ENCODE measurements at places on chromosomes 7 and 10. TPM values are rescaled to one million over a fixed set of nuclear protein-coding genes. Genes with fewer than 3 reads are reported as not detected.

DNA sequence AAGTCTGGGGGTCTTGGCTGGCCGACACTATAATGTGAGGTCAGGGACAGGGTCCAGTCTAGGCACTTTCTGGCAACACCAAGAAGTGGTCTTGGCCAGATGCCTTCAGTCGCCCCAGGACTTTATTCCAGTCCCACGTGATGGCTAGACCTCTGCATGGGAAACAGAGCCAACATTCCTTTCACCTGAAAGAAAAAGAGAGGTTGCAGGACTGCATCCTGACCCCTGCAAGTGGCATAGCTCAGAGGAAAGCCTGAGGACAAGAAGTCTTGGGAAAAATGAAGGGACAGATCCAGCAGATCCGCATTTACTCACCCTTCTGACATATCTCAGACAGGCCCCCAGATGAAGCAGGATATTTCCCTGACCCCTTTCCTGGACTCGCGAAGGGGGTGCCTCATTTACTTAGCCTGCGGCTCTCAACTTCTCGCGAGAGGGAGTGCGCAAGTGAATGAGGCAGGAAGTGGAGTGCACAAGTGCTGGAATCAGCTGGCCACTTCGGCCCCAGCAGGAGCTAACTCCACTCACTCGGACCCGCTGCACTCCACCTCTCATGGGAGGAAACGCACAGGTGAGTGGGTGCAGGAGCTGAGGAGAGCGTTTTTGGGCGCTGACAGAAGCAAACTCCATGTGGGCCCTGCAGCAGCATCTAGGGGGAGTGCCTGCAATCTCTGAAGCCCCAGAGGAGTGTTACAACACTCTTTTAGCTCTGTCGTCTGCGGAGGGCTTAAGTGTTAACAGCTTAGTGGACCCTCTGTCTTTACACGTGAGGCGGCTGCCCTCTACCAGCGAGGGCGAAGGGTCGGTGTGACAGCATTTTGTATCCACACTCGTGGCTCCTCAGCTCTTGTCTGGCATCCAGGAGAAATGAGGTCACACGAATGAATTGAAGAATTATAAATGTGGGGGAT, 916.2 kb upstream of the GHITM start:
- no peak overlapping the region for H3K4me3 ChIP-seq
- DNase-seq, result no peak
- no peaks in the 10 kb centered on the region for H3K4me1 ChIP-seq
- no peaks in the 10 kb centered on the region for H3K27me3 ChIP-seq
- no peaks in the 10 kb centered on the region for H3K36me3 ChIP-seq

DNA sequence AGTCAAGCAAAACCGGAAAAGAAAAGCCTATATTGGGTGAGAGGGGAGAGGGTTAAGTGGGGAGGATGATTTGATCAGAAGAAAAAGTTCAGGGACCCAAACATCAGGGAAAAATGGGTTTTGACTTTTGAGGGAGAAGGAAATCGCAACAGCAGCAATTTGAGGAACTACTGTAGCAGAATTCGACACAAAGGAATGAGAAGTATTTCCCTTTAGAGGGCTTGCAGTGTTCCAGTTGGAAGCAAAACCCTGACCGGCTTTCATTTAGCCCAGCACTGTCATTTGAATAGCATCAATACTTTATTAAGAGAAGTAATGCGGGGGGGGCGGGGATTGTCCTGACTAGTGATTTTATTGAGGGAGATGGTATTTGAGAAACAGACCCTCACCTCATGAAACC, 37.2 kb upstream of the GATA3 start:
- H3K36me3 ChIP-seq, result peaks cover 7% of the 10 kb centered on the region
- no peak for DNase-seq
- no peak overlapping the region for H3K27ac ChIP-seq

DNA sequence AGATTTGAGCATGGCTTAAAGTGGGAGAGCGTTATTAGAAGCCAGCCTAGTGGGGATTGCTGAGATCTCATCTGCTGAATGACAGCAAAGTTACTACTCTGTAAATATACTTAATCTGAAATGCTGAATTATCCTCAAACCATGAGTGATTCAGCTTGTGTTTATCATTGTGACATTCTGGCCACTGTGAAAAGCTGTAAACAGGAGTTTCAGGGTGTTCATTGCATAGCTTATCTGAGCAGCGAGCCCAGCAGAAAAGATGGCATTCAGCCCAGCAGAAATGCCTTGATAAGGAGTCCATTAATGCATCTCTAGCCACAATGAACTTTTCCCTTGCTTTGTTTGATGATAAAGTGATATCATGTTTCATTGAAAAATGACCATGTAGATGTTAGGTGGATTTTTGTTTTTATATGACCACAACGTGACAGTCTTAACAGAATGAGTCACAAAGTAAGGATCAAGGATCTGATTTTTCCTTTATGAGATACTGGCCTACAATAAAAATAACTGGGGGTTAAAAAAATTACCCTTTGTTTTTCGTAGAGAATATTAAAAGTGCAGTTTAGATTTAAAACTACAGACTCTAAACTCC, 7.8 kb downstream of the TES start:
- no peak overlapping the region for H3K4me3 ChIP-seq
- no peak for DNase-seq
- H3K4me1 ChIP-seq, result peaks cover 80% of the 10 kb centered on the region
- no peaks in the 10 kb centered on the region for H3K27me3 ChIP-seq
- H3K36me3 ChIP-seq, result peaks cover 11% of the 10 kb centered on the region

DNA sequence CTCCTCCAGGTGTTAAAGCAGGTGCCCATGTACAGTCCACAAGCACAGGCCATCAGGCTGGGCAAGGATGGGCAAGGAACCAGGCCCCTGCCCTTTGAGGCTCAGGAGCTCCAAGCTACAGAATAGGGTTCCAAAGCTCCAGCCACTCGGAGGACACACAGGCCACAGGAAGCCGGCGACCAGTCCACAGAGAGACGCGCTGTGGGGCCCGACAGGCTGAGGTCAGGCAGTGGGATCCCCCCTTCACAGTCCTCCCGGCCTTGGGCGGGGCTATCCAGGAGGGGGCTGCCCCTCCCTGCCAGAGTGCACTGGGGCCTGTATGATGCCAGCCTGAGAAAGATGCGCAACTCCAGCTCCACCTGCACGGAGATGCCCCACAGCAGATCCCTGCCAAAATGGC, 34.0 kb downstream of the MAD1L1 start:
- DNase-seq, result no peak
- H3K27ac ChIP-seq, result no peak overlapping the region
- H3K4me1 ChIP-seq, result peaks cover 4% of the 10 kb centered on the region
- H3K4me3 ChIP-seq, result no peak overlapping the region
- no peaks in the 10 kb centered on the region for H3K27me3 ChIP-seq

DNA sequence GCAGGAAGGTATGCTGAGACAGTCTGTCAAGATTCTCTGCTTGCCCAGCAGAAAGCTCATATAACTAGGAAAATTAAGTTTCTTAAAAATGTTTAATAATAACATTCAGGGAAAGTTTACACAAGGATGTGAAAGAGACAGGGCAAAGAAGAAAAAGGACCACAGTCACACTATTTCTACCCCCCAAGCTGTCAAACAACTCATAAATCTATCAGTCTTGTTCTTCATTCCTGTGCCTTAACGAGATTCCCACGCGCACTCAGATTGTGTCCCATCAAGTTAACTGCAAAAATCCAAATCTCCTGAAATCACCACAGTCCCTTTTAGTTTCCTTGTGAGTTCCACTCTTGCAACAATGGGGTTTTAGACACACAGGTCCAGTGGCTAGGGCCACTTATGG, 14.9 kb downstream of the CUL2 start:
- H3K36me3 ChIP-seq, result peaks cover 5% of the 10 kb centered on the region
- H3K4me3 ChIP-seq, result no peak overlapping the region
- H3K4me1 ChIP-seq, result peaks cover 25% of the 10 kb centered on the region
- DNase-seq, result no peak
- H3K27me3 ChIP-seq, result no peaks in the 10 kb centered on the region
- H3K27ac ChIP-seq, result no peak overlapping the region

The SPDYE8 gene
- total RNA-seq, result not detected

The SPDYE6 gene
- not detected for total RNA-seq

The CALHM3 gene
- not detected for total RNA-seq
